ENCODE measurements at places on chromosomes 7 and 10.
A peak's percentile ranks its signal among the peaks of the same experiment; 100 is the strongest.

GRCh38 chr7:158885624-158886023 is 29.3 kb downstream of the DYNC2I1 start:
- DNase-seq, result no peak

DNA sequence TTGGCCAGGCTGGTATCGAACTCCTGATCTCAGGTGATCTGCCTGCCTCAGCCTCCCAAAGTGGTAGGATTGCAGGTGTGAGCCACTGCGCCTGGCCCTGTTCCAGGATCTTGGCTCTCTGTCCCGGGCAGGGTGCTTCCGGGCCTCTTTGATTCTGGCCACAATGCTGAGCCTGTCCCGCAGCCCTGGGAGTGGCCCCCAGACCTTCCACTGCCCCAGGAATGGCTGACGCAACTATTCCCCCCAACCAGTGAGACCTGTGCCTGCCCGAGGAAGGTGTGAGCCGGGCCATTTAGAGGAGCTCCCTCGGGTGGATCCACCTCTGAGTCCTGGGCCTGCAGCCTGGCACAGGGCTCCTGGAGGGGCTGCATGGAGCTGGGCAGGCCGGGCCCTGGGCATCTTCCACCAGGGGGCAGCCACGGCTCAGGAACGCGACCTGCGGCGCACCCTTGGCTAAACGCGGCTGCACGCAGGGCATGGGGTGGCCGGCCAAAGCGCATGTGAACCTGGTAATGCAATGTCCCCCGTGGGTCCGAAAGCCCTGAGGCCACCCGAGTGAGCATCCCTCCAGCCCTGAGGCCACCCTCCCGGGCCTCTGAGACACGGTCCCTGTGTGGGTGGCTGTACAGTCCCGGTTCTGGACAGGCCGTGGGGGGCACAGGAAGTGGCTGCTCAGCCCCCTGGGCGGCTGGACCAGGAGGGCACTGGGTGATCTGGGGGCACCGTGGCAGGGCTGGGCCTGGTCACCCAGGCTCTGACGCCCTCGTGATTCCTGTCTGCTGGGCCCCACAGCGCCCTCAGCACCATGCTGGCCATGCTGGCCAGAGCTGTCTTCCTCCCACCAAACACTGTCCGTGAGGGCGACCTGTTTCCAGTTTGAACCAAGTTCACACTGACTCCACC is 24.8 kb downstream of the GRIFIN start:
- DNase-seq, result peak; percentile 95

GRCh38 chr7:105596866-105597265 is 15.6 kb upstream of the EFCAB10 start:
- DNase-seq, result no peak

DNA sequence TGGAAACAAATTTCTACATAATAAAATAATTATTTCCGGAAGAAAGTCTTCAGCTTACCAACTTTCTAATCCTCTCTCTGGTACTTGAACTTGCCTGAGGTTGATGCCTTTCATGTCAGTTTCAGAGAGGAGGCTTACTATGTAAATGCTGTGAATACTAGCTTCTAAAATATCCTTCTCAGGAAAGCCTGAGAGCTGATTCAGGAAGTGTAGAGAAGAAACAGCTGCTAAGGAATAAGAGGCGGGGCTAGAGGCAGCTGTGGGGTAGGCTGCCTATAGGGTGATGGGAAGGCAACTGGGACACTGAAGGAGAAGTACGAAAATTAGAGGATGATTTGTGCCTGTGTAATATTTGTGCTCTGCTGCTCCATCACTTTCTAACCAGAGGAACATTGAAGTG is 69.3 kb downstream of the AVL9 start:
- no peak for DNase-seq

DNA sequence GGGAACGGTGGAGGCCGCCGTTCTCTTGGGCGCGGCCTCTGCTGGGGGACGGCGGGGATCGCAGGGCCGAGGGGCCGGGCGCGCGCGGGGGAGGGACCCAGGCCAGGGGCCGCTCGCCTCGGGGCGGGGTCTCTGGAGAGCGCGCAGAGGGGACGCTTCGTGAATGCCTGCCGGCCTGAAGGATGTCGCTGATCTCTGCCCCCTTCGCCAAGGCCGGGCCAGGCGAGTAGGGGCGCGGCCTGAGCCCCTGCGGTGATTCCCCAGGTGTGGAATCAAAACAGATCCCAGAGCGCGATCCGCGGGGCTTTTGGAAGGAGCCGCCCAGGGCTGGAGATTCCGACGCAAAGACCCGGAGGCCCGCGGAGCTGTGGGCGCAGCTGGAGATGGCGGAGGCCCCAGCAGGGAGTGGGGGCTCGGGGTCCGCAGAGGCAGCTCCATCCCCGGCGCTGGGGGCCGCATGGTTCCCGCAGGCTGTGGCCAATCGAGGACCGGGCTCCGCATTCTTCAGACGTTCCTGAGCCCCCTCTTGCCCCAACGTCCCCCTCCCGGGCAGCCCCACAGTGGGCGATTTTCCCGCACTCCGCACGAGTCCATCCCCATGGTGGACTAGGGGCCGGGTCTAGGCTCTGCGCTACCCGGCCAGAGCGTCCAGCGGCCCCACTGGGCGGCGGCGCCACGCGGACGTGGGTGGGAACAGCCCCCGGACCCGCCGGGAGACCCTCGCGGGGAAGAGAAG is 166.0 kb downstream of the ACTR3B start:
- no peak for DNase-seq

- DNase-seq, result no peak
Measured at GRCh38 chr7:136074843-136075242, 97.7 kb upstream of the MTPN start.

- no peak for DNase-seq
Measured at GRCh38 chr7:7922684-7923385, 45.8 kb upstream of the GLCCI1 start.

DNA sequence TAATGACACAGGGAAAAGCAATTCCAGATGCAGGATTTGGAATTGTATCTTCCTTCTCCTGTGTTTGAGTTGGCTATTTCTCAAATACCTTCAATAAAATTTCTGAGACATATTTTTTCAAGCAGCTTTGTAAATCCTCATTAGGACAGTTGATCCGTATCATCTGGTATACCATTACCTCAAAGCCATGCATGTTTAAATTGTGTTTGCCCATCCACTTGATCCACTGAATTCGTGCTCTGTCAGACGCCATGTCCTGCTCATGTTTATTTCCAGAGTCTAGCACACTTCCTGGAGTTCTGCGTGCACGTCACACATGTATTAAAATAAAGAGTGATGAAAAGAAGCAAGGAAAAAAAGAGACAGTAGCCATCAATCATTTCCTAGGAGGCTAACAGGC is 141.8 kb upstream of the CDC14C start:
- no peak for DNase-seq

DNA sequence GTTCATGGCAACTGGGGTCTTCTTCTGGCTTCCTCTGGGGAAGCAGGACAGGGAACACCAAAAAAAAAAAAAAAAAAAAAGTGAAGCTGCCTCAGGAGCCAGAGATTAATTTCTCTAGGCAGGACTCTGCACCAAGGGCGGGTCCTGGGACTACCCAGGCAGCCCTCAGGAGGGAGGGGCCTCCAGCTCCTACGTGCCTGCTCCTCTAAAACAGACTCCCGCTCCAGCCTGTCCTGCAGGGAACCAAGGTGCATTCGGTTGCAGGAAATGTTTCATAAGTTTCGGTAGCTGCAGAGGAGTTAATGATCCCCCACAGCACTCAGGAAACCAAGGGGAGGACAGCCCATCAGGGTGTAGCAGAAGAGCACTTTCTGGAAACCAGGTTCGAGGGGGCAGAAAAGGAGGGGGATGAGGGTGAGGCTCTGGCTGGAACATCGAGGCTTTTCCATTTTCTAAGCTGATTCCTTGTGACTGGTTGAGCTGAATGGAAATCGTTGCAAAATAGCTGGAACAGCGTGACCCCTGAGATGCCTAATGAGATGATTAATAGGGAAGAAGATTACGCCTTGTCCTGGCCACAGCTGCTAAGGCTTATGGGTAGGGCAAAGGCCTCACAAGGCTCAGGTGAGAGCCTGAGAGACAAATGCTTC is 84.2 kb downstream of the STRA8 start:
- no peak for DNase-seq

DNA sequence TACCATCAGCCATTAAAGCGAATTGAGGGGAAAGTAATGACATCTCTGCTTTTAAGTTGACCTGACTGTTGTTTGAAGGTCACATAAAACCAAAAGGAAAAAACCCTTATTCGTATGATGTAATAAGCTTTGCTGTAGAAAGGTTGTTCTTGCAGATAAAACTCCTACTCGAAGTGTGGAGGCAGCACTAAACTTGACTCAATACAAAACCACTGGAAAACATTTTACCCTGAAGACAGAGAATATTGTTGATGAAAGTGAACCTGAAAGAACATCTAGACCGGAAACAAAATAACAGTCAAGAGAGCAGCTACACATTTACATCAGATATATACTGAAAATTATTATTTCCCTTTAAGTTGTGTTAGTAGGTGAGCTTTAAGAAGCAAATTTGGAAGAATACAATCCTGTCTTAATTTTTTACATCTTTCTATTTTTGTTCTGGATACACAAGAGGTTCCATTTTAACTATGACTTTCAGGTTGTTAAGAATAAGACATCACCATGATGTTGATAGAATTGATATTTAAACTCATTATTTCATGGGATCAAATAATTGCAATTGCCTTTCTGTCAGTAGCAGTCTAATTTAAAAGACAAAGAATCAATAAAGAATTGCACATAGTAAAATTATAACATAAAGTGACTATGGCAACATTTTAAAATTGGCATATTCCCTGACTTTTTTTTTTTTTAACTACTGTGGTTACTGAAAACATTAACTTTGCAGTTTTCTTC is 6.4 kb downstream of the ETV1 start:
- no peak for DNase-seq

- DNase-seq, result no peak
Measured at GRCh38 chr7:93030605-93031225, 87.1 kb downstream of the SAMD9 start.

DNA sequence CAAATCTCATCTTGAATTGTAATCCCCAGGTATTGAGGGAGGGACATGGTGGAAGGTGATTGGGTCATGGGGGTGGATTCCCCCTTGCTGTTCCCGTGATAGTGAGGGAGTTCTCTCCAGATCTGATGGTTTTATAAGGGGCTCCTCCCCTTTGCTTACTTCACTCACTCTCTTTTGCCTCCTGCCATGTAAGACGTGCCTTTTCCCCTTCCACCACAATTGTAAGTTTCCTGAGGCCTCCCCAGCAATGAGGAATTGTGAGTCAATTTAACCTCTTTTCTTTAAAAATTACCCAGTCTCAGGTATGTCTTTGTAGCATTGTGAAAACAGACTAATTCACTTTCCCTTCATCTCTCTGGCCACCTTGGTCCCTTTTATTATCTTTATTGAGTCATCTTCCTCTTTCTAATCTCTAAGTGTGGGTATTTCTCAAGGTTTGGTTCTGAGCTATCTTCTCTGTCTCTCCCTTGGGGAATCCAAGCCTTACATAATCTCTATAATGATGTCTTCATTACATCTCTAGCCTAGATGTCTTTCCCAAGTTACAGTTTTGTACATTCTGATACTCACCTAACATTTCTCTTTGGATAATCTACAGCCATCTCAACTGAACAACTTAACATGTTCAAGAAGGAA is 99.1 kb upstream of the JCAD start:
- no peak for DNase-seq

GRCh38 chr7:131363719-131364118 is 36.0 kb downstream of the MKLN1 start:
- no peak for DNase-seq

DNA sequence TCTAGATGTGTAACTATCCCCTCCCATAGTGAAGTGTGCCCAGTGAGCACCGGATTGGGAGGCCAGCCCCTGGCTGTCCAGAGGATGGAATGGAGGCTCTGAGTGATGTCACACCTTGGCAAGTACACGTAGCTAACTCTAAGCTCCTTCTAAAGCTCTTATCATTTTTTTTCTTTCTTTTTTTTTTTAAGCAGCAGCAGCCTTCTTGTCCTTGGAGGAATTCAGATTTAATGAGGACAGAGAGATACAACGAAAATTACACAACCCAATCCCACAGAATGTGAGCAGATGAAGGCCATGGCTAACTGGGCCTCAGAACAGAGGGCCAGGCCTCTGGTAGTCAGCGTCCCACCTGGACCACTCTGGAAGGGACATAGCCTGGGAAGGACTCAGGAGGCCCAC is 11.3 kb downstream of the TNS3 start:
- DNase-seq, result no peak

DNA sequence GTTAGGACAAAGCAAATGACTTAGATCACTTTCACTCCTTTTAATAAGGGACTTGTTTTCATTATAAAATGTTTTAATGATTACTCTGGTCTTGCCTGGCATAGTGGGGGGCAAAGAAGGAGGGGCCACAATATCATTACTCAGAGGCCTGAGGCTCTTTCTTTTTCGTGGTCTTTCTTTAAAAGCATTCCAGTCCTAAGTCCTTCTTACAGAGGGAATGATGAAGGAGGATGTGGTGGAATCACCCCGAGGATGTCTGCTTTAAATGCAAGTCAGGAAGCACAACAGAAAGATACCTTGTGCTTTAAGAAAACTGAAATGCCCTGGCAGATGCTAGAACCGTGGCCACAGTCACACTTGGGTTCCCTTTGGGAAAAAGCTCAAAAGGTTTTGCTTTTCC is 379.1 kb downstream of the INHBA start:
- no peak for DNase-seq

DNA sequence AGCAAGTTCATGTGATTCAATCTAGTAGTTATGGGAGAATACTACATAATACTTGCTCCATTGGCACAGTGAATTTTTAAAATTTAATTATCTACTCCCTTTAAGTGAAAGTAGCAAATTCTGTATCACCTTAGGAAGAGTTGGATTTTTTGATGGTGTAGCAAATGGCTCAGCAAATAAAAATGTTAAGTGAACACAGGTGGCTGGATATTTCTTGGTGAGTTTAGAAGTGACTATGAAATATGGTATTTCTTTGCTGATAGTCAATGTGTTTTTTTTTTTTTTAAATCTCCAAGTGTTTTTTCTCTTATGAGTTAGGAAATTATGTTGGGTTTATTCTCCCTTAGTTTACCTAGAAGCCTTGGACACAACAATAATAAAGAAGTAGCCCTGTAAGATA is 67.8 kb downstream of the CREM start:
- DNase-seq, result no peak

- no peak for DNase-seq
Measured at GRCh38 chr7:117163101-117163500, 159.8 kb downstream of the WNT2 start.

DNA sequence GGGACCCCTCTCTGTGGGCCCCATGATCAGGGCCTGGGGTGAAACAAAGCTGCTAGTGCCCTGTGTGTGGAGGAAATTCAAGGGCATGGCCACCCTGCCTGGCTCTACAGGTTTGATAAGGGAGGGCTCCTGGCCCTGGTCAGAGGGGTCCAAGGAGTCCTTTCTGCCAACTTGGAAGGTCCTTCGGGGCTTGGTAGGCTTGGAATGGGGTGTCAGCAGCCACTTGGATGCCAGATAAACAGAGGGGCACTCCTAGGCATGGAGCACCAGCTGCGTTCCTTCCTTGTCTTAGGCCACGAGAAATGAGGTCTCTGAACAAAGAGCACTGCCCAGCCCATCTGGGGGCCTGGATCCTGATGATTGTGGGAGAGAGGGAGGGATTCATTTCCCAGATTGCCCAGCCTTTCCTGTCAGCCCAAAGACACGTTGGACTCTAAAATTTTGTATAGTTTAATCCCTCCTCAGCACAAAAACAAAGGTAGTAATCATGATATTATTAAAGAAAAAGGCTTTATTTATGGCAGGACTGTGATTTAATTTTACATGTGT is 5.1 kb downstream of the MTURN start:
- no peak for DNase-seq

- DNase-seq, result no peak
Measured at GRCh38 chr10:114349522-114350215, 54.6 kb downstream of the AFAP1L2 start.

GRCh38 chr10:43409385-43410109 is 561 bp upstream of the HNRNPF start:
- DNase-seq, result peak; percentile 76

- no peak for DNase-seq
Measured at GRCh38 chr7:137304624-137305235, 38.8 kb downstream of the PTN start.
